NCI-H345 (cell line): ENCODE measurements at places on chromosomes 11 and 22.

DNA sequence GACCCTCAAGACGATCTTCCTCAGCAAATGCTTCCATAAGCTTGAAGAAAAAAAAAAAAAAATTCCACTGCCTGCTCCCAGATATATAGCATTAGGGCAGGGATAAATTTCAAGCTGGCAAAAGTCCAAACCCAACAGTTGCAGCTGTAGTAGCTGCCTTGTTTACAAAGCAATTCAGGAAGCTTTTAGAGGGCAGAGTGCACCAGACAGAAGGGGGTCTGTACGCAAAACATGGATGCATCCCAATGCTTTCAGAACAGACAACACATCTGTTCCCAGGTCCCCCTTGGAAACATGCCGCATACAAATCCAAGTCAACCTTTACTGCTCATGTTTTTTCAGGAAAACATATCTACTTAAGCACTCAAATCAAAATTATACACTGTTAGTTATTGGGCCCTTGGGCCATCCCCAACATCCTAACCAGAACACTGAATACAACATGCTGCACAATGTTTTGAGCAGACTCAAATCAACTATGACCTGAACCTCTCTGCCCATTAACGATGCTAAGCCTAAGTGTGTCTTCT is 94.5 kb downstream of the CADM1 start:
- DNase-seq: peak; percentile 97

DNA sequence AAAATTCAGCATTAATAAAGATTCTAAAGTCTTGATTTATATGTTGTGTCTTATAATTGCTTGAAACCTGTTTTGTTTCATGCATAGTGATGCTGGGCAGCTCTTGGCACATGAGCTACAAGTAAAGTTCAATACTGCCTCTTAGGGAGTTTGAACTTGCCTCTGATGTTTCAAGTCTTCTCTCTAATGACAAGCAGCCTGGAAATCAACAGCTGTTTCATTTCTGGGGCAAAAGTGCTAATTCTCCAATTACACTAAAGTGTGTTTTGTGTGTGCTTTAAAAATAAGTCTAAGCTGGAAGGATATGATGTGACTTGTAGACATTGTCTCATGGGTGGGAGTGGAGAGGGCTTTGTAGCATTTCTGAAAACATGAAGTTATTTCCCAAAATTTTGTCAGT is 23.7 kb upstream of the SESN3 start:
- DNase-seq: no peak

DNA sequence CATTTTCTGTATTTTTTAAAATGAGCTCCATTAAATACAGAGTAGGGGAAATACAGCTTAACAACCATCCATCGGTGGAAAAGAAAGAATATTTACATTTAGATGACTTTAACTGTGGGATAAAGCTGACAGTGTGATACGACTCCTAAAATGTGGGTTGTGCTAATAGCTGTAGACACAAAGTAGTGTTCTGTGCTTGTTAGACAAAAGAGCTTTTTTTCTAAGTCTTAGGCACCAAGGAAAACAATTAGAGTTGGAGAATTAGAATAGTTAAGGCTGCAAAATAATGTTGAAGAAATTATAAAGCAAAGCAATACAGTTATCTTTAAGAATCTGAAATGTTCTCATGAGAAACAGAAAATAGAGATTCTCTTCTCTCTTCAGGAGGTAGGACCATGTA is 307.7 kb upstream of the KIRREL3 start:
- DNase-seq: no peak

DNA sequence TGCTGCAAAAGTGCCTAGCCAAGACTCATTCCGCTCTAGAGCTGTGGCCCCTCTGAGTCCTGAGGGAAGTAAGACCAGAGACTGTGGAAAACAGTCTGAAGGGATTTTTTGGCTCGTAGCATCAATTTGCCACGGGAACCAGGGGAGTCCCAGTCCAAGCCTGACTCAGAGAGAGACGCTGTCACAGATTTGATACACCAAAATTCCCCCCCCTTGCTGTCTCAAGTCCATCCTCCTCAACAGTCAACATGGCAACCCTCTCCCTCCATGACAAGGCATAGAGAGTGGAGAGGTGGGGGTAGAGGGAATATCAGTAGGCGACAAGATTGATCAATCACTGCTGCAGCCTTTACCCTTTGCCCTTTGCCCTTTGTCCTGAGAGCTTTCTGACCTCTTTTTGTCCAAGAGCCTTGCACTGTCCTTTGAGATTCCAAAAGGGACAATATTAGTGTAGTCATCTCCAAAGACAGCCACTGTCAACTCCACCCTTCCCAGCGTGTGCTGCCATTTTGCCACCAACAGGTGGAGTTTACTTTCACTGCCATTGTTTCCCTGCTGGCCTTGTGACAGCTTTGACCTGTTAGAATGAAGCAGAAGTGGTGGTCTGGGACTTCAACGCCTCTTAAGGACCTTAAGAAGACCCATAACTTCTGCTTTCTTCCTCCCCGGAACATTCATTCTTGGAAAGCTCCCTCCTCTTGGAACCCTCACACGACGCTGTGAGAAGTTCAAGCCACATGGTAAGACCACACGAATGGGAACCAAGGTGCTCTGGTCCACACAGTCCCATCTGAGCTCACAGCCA is 7.3 kb downstream of the SLC15A3 start:
- DNase-seq: no peak

- DNase-seq: no peak
Observed at GRCh38 chr11:27874998-27875830, 175.0 kb upstream of the BDNF start.

DNA sequence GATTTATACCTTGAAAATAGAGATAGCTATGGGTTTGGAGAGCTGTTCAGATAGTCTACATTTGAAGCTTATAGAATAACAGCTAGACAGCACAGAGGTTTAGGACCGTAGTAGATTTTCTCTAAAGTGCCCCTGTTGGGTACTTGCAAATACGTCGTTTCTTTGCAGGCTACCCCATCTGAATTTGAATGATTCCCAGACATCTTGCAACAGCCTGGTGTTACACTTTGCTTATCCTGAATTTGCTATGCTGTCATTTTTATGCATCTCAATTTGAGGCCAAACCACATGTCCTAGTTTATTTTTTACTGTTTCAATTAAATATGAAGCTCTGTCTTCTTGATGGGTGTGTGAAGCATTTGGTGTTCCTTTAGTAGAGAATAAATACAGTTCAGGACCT is 142.1 kb downstream of the WNT11 start:
- no peak for DNase-seq

DNA sequence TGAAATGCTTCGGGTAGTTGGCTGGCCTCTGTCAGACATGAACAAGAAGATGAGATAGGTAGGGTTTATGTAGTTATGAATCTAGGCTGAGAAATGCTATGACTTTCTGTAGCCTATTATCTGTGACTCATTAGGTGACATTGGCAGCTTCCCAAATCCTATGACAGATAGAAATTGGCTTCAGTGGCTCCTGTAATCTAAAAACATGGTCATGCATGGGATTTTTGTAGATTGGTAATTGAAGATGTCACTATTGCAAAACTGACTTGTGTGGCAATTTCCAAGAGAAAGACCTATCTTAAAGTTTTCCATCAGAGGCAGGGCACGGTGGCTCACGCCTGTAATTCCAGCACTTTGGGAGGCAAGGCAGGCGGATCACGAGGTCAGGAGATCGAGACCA is 29.4 kb upstream of the GRIK4 start:
- DNase-seq: no peak

GRCh38 chr22:36816339-36816635 is 548 bp downstream of the PVALB start:
- DNase-seq: no peak

- DNase-seq: no peak
Observed at GRCh38 chr22:24471570-24471969, 23.6 kb upstream of the UPB1 start.

- DNase-seq: peak; percentile 13
Observed at GRCh38 chr11:62546244-62546928, at the start of gene AHNAK. Gene AHNAK, minus strand, starts transcription at chr11:62546806. Its CDS starts 10,708 bp downstream, at chr11:62536098.

DNA sequence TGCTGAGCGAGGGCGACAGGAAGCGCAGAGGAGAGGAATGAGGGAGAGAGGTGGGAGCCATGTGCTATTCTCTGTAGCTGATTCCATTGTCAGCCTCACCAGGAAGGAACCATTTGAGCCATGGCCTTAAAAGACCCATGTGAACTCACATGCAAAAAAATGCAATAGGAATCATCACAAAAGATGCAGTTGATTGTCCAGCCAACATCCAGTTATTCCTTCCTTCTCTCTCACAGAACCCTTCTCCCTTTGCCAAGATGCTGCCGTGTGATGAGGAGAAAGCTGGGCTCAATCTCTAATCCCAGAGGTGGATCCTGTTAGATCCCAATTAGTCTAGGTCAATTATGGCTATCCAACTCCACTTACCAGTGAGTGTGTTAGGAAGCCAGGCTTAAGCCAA is 58.2 kb upstream of the RRAS2 start:
- DNase-seq: no peak
